ENCODE measurements at places on chromosomes 5 and 9.

DNA sequence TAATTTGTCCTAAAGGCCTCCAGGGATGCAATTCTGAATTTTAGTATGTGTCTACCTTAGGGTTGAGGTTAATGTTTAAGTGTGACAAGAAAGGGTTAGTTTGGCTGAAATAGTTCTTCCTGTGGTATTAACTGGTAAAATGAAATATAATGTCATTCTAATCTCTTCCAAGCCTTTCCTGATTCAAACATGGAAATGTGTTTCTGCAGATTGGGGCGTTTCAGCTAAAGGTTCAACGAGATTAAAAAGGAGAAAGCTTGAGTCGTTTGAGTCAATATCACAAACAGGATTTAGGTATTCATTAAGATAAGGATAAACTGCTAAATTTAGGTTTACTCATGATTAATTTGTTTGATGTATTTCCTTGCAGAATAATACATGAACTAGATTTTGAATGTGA is 34.4 kb upstream of the ALDOB start:
- no peak for DNase-seq

DNA sequence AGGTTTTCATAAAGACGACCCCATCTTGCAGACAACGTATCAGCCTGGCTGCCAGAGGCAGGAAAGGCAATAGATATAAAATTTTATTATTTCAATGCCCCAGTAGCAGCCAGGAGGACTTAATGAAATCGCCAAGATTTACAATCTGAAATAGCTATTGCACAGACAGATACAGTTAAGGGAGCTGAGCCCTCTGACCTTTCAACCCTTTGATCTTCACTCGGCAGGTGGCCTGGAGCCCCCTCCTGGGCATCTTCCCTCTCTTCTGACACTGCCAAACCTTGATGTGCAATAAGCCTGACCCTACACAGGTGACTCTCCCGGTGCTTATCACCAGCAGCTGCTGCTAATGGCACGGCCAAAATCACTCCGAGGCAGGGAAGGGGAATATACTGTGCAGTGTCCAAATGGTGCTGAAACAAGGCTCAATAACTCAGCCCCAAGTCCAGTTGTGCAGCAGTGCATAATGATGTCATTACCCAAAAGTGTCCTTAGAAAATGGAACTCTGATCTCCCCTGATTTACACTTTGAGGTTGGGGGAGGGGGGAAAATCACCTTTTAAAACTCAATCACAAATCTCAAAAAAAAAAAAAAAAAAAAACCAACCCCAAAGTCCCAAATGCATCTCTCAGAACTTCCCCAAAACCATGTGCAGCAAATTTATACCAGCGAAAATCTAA is 242.0 kb downstream of the CRB2 start:
- DNase-seq: no peak

GRCh38 chr5:54691656-54692055 is 174.1 kb downstream of the SNX18 start:
- DNase-seq: no peak

DNA sequence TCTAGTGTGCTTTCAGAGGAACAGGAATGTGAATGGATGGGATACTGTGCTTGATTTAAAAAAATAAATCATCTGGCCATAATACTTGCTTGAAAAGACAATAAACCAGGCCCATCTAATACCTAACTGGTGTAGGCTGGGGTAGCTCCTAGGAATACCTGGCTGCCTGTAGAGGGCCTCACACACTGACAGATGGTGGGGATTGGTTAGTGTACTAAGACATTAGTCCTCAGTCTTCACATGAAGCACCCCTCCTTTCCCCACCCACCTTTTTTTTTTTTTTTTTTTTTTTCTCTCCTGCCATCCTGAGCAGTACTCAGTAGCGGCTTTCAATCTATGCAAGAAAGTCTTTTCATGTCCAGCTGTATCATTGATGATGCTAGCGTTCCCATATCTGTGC is 130.5 kb downstream of the ADGRV1 start:
- no peak for DNase-seq

DNA sequence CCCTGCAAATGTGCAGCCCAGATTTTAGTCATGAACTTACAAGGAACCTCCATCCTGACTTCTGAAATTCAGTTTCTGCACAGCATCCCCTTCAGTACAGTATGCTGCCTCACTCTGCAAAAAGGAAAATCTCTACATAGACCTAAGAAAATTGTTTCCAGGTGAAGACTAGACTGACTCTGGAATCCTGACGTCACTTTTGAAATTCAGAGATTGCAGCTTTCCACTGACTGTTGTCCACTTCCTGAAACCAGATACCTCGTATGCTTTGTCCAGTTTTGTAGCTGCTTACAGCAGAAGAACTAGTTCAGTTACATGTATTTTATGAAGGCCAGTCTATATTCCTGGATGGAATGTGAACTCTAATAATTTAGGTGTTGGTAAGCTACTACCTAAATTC is 629.3 kb upstream of the ST8SIA4 start:
- no peak for DNase-seq

GRCh38 chr5:128009403-128009802 is 74.2 kb upstream of the SLC12A2 start:
- DNase-seq: no peak

- DNase-seq: no peak
These were observed 113.2 kb downstream of the CDH18 start for GRCh38 chr5:19874811-19875210.

- no peak for DNase-seq
These were observed 12.7 kb upstream of the DAB2 start for GRCh38 chr5:39437467-39437866.

GRCh38 chr5:107869438-107870115 is 198.8 kb upstream of the EFNA5 start:
- DNase-seq: no peak
